ENCODE measurements at places on chromosomes 4 and X.

DNA sequence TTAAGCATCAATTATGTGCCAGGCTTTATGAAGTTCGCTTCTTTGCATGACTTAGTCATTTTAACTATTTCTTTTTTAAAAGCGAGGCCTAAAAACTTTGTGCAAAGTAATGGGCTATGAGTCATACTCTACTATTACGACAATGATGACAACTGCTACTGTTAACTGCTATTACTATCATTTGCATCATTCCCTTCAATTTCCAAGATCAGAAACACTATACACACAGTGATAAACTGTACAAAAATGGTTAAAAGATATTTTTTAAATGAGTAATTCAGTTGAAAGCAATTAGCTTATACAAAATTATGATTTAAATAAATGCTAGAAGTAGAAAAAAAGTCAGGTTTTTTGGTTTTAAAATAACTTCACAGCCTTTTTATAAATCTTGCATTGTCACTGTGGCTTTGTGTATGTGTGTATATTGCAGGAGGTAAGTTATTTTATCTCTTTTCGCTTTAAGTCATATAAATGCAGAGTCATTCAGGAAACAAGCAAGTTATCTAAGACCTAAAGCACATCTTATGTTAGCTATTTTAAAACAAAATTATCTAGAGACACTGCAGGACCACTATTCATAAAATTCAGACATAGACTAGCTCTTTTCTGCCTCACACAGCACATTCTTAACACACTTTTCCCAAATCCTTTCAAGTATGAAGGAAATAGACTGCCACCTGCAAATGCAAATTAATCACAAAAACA lies 18.5 kb upstream of the CXCL3 start:
- DNase-seq = no peak

DNA sequence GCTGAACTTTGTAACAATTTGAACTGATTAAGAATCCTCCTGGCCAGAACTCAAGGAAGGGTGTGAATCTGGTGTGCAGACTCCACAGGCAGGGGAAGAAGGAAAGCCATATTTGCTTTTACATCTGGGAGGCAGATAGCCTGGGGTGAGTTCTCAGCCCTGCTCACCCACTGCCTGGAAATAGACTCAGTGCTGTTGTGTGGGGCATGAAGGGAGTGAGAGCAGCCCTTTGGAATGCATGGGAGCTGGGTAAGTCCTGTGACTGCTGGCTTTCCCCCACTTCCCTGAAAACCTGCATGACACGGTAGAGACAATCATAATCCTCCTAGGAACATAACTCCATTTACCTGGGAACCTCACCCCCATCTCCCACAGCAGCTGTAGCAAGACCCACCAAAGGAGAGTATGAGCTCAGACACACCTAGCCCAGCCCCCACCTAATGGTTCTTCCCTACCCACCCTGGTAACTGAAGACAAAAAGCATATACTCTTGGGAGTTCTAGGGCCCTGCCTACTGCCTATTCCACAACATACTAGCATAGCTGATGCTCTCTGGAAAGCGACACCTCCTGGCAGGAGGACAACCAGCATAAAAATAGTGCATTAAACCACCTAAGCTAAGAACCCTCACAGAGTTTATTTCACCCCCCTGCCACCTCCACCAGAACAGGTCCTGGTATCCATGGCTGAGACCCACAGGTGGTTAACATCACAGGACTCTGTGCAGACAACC lies 59.3 kb upstream of the UBQLN2 start:
- DNase-seq = no peak

GRCh38 chr4:123449780-123450179 lies 53.2 kb downstream of the SPRY1 start:
- DNase-seq = no peak

DNA sequence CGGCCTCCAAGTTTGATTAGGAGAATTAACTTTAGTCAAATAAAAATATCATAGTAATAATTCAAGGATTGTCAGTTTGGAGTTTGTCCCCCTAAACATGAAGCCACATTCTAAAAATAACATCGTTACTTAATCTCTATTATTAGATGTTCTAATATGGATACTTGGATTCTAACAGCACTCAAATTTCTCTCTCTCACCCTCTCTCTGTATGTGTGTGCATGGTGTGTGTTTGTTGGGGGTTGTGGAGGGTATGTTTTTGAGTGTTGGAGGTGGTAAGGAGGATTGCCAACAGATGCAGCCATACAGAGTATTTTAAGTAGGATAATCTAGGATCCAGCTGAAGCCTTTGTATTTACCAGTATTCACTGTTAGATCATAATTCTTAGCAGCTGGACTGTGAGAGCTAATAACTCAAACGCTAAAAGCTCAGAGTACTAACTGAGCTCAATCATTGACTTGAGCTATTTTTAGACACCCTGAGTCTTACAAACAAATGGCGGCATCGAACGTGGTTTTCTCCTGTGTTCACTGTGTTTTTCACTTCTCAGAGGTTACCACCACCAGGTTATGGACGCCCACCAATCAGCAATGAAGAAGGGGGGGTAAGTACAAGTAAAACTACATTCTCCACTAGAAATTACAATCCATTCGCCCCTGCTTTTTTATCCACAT lies 8.8 kb downstream of the ENAM start:
- DNase-seq = no peak

DNA sequence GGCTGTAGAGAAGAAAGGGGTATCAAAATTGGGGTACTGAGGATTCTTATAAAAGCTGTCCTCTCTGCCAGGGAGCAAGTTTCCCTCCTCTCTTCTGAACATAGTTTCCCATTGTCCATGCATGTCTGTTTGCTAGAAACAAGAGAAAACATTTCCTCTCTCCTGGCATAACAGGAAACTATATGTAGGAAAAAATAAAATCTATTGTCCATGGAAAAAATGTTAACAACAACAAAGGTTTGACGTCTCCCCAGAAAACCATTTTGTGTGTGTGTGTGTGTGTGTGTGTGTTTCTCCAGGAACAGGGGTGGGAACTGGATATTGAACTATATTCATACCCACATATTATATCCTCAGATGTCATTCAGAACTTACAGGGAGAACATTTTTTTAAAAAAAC lies 107.2 kb downstream of the GASK1B start:
- DNase-seq = no peak

- DNase-seq = no peak
Measured at GRCh38 chr4:136751556-136751955, 780.7 kb downstream of the PCDH18 start.

Measured in effector CD4-positive, alpha-beta T cell (primary cell).